ENCODE measurements at places on chromosomes 12 and 14.

DNA sequence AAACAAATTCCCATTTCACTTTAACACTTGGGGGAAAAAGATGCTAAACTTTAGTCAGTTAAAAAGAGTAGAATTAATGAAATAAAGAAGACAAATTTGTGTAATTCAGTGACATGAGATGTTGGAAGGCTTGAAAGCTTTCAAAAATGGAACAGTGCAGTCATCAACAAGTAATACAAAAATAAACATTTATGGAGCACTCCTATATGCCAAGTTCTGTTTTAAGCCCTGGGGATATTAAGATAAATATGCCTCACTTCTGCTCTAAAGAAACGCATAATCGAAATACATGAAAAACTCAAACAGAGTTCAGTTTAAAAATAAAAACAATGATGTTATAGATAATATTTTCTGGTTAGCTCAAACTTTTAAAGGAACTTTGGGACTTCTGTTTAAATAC, 93.0 kb downstream of the KCNH5 start:
- no peak for DNase-seq

- no peak for DNase-seq
These were observed 105.0 kb downstream of the SLC2A13 start for GRCh38 chr12:40000884-40001283.

DNA sequence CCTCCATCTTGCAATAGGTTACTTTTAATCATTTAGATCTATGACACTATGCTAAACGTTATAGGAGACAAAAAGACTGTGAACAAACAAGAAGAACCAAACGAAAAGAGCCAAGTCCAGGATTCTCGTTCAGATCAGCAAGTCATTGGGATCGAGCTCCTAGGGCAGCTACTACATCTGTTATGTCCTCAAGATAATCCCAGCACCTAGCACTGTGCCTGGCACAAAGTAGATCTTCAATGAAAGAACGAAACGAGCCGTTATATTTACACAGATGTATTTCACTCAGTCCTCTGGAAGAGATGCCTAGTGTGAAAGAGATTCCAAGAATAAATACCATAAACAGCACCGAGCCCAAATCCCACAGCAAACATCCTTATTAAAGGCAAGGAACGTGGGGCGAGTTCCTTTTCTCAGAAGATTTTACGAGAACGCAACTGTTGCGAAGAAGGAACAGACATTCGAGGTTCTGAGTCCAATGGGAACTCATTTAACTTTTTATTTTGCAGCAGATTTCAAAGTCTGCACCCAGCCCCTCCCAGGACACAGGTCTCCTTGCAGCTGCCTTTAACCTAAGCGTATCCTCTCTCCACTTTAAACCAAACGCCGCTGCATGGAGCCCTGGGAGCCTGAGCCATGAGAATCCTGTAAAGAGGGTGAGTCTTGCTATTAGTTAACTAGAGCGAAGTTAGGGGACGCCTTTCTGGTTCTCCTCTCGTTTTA, 544 bp upstream of the TDP1 start:
- DNase-seq, result no peak

- DNase-seq, result no peak
These were observed 41.6 kb upstream of the EGLN3 start for GRCh38 chr14:33992274-33993007.

- no peak for DNase-seq
These were observed 7.3 kb upstream of the TNFAIP2 start for GRCh38 chr14:103115845-103116572.

- no peak for DNase-seq
These were observed 100.6 kb downstream of the DACT1 start for GRCh38 chr14:58738189-58738836.

- DNase-seq, result no peak
These were observed 175.0 kb upstream of the LMNTD1 start for GRCh38 chr12:25728056-25728595.

GRCh38 chr12:67068204-67068731, 200.9 kb upstream of the CAND1 start:
- no peak for DNase-seq

All from cortex of kidney (tissue), 1 donor.